NCI-H2081 treated with DMSO at 0.1 percent for 48 hours (cell line): ENCODE measurements at places on chromosomes 16 and 17.

- DNase-seq, result no peak
Measured at GRCh38 chr17:19706791-19707727, 9.3 kb downstream of the SLC47A2 start.

DNA sequence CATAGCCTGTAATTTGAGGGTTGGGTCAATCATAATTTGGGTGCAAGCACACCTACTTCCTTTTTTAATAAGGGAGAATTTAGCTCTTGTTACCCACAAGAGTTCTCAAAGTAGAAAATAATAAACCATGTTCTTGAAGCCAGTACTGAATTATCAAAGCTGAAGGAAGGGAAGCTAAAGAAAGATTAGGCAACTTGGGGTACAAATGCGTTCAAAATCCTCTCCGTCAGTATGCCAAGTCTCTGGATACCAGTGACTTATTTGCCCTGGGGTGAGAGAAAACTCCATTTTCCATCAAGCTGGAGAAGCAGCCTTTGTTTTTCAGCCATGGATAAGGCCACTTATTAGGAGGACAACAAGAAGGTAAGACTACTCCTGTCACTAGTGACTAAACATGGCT is 23.5 kb upstream of the DHRS13 start:
- DNase-seq, result no peak

DNA sequence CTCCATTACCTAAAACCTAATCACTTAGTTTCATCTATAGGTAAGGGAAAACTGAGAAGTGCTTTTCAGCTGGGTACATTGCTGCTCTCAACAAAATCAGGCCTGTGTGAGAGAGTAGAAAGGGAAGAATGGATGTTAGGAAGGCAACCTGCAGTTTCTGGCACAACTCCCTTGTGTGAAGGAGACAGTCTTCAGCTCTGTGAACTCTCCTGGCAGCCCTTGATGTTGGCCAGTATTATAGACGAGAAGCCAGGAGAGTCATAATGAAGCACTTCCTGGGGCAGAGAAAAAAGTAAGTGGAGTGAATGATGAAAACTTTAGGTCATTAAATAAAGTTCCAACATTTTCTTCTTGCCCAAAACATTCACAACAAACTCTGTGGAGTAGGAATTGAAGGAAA is 260.1 kb downstream of the IRX3 start:
- no peak for DNase-seq

DNA sequence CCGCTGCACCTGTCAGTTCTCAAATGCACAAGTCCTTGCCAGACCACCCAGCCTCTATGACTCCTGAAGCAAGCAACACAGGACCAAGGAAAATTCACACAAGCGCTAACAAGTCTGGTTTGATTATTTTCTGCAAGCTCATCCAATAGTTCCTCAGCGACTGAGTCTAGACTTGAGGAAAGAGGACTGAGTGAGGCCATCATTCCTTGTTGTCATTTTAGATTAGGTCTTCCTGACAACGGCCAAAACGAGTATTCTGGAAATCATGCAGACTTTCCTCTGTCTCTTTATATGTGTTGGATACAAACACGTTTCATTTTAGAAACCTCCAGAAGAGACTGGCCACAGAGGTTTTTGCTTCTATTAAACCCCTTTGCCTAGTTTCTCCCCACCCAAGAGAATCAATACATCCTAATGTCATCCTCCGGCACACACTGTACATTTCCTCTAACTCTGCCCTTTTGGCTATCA is 561 bp downstream of the CCDC47 start:
- no peak for DNase-seq

- no peak for DNase-seq
Measured at GRCh38 chr17:75445296-75445695, 11.1 kb upstream of the TMEM94 start.

DNA sequence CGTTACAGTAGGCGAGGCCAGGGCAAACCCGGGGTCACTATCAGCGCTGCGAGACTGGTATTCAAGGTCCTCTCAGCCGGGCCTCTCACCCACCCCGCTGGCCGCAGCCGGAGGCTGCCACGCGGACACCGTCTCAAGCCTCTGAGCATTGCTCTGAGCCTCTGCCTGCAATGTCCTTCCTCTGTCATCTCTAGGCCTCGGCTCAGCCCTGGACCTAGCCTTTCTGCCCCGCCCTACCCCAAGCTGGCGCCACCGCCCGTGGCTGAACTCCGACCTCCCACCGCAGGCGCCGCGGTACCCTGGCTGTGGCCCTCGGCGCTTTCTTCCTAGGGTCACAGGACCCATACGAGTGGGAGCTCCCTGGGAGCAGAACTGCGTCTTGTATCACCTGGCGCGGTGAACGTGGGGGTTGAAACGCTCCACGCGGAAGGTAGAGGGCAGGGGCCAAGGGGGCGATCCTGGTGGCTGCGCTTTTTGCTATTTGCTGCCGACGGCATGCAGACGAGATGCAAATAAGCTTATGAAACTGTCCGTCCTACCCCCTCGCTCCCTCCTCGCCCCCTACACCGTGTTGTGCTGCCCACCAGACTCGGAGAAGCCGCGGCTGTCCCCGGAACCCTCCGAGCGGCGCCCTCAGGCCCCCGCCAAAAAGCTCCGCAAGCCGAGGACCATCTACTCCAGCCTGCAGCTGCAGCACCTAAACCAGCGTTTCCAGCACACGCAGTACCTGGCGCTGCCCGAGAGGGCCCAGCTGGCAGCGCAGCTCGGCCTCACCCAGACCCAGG is 3.7 kb downstream of the DLX4 start:
- DNase-seq, result no peak

- DNase-seq, result no peak
Measured at GRCh38 chr16:89808475-89808874, 8.0 kb downstream of the FANCA start.

DNA sequence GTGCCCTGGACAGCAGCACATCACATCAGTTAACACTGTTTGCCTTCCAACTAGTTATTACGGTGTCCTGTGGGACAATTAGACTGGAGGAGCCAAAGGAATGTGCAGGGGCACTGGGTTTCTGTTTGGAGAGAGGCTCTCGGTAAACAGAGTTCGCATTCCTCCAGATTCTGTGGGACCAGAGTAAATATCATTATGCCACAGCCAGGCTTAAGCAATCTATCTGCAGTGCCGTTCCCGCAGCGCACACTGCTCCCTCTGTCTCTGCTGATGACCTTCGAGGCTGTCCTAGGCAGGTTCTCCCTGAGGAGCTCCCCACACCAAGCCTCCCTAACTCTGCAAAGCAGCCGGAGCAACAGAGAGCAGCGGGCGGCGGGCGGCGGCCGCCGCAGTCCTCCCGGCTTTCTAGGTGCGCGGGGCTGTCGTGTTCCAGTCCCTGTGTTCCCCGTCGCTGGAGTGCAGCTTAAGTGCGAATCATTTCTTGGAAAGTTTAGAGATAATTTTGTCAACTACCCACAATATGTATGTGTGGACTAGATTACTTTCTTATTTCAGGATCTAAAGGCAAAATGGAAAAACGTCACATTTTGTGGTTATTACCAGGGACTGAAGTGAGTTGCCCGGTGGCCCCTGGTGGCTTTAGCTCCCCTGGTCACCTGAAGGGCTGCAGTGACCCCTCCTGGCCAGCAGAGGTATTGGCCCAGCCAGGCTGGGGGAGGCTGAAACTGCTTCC is 43.3 kb downstream of the PGS1 start:
- DNase-seq, result no peak

GRCh38 chr17:73546114-73546513 is 98.1 kb downstream of the SDK2 start:
- DNase-seq, result no peak

DNA sequence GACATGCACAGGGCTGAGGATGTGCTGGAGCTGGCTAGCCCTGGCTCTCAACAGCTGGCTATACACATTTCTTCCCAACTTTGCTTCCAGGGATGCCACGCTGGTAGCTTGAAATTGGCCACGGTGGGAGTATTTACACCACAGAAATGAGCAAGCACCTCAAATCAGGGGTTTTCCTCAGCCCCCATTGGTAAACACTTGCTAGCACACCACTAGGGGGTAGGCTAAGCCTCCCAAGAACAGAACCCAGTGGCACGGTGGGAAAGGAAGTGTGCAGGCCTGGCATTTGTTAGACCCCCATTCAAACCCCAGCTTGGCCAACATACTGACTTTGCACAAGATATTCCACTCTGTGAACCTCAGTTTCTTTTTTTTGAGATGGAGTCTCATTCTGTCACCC is 12.9 kb downstream of the DRC3 start:
- no peak for DNase-seq

- DNase-seq, result no peak
Measured at GRCh38 chr17:6052926-6053325, 17.3 kb upstream of the WSCD1 start.

DNA sequence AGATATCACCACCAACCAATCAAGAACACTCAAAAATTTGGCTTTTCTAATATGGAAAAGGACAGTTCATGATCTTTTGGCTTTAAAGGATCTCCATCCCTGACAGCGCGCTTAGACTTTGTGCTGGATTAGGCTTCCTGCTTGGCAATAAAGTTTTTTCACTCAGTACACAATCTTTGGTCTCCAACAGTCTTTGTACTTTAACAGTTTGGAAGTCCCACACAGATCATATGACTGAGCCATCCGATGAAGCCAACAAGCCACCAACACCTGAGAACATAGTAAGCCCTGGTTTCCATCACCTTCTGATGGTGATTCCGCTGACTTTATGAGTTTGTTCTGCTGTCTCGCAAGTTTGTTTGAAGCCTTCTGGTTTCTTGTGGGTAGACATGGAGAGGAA is 34.3 kb downstream of the SMURF2 start:
- no peak for DNase-seq

DNA sequence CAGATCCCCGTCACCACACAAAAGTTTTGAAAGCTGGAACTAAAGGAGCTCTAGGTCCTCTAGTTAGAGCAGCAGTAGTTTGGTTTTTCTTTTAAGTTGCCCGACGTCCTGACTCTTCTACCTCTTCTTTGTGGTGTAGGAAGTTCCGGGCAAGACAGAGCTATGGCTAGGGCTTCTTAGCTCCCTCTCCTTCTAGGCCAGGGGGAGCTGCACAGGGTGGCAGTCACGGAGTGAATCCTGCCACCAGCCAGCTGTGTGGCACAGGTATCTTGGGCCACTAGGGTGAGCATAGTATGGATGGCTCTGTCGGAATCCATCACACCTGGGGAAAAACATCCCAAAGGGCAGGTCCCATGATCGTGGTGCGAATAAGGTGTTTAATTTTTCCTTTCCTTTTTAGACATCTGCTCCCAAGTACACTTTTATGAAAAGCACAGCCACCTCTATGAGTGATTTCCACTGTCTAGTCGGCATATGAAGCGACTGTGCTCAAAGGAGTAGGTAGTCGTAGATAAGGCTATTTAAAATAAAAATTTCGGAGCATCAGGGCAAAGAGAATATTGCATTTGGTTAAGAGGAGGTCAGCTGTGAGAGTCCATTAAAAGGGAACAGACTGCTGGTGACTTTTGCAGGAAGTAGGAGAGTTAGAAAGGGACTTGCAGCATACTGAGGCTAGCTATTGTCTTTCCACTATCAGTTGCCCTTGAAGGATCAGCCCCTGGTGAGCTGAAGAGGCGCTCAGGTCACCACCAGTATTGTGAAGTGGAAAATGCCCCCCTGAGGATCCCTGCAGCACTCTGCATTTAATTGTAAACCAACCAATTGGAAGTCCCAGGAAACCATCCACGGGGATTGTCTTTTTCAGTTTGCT is 2.1 kb downstream of the PRKCA start:
- no peak for DNase-seq

GRCh38 chr17:66960613-66961012 is 3.9 kb upstream of the CACNG4 start:
- no peak for DNase-seq

DNA sequence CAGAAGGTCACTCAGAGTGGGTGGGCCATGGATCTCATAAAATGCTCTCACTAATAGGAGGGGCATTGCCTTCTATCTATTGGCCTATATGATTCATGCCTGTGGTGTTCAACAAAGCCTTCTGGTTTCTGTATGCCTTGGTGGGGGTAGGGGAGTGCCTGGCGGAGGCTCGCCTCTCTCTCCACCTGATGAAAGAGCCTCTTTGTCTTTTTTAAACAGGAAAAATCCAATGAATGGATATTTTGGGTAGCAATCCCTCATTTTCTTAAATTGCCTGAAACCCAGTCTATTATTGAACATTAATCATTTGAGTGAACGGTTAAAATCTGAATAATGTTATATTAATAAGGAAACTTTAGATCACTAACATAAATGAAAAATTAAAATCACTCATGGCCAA is 90.6 kb downstream of the TOX3 start:
- no peak for DNase-seq
